ENCODE measurements at places on chromosomes 16 and 17. TPM values are rescaled to one million over a fixed set of nuclear protein-coding genes. Genes with fewer than 3 reads are reported as not detected.

DNA sequence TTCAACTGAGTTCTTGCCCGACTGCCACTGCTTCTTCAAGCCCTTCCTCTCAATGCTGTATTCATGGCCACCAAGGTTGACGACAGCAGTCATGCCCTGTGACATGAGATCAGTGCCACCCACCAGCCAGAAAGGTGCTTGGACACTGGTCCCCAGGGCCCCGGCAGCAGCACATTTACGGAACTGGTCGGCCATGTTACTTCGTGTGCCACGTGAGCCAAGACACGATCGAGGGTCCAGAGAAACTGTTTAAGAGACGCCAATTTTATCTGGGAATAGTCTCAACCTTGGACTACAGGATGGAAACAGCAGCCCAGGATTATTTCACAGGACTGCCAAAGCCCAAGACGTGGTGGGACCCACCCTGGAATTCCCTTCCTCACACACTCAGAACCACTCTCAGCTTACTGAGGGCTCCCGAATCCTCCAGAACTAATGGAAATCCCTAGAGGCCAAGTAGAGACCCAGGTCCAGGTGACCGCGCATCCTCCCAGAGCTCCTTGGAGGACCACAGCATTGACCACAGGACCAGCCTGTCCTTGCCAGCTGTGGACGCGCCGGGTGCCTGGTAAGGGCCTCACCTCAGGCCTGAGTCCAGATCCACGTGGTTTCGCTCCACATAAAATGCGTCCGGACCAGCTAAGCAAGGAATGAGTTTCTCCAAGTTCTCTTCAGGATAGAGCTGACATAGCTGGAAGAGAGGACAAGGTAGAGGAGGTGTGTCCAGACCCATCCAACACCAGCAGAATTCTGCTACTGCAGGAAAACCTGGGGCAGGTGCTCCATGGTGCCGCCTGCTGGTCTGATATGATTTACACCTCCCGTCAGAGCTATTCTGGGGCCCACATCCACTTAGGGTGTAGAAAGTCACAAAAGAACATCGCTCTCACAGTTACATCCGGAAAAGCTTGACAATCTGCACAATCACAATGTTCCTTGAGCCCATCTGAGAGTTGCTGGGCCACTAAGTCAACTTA, 28.2 kb downstream of the MAP1LC3B start:
- DNase-seq = no peak

The ABI3 gene
- total RNA-seq = not detected

DNA sequence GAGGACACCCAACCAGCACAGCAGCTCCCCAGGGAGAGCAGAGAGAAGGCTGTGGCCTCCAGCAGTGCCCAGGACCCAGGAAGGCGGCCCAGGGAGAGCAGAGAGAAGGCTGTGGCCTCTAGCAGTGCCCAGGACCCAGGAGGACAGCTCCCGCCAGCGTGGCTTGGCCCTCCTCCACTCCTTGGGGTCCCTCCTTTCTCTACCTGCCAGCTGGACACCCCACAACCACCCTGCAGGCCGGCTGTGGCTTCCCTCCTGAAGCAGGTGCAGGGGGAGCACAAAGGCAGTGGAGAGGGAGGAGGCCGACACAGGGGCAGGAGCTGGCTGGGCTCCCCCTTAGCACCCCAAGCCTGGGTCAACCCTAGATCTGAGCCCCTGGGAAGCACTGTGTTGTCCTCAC, 54.1 kb upstream of the FASN start:
- no peak for DNase-seq

The C16orf89 gene
- total RNA-seq = not detected

GRCh38 chr16:47613251-47613650, 152.1 kb downstream of the PHKB start:
- no peak for DNase-seq

GRCh38 chr17:74755533-74755932, 7.1 kb downstream of the NHERF1 start:
- no peak for DNase-seq
